Activated CD8-positive, alpha-beta T cell treated with anti-CD3 and anti-CD28 coated beads, Interleukin-2, amount 10 ng/mL, durations not matched to agents 7 days and 5 days (primary cell): ENCODE measurements at places on chromosomes 13 and 19. TPM values are rescaled to one million over a fixed set of nuclear protein-coding genes. Genes with fewer than 3 reads are reported as not detected.

The CDX2 gene
- total RNA-seq, result not detected

The EXOC3L2 gene
- total RNA-seq, result not detected

GRCh38 chr19:19495614-19496603 is 19.4 kb downstream of the TSSK6 start:
- H3K4me1 ChIP-seq, result peaks cover 8% of the 10 kb centered on the region
- H3K4me3 ChIP-seq, result no peak overlapping the region
- no peaks in the 10 kb centered on the region for H3K27me3 ChIP-seq
- H3K36me3 ChIP-seq, result peaks cover 61% of the 10 kb centered on the region

GRCh38 chr19:30227661-30228112 is 144.5 kb upstream of the ZNF536 start:
- H3K4me3 ChIP-seq, result peak overlapping the region; percentile 75
- H3K27me3 ChIP-seq, result peaks cover 72% of the 10 kb centered on the region
- peaks cover 31% of the 10 kb centered on the region for H3K4me1 ChIP-seq
- H3K36me3 ChIP-seq, result peaks cover 8% of the 10 kb centered on the region

- no peak for DNase-seq
- peaks cover 45% of the 10 kb centered on the region for H3K4me1 ChIP-seq
Measured at GRCh38 chr19:43776286-43776685, 4.5 kb downstream of the KCNN4 start.

DNA sequence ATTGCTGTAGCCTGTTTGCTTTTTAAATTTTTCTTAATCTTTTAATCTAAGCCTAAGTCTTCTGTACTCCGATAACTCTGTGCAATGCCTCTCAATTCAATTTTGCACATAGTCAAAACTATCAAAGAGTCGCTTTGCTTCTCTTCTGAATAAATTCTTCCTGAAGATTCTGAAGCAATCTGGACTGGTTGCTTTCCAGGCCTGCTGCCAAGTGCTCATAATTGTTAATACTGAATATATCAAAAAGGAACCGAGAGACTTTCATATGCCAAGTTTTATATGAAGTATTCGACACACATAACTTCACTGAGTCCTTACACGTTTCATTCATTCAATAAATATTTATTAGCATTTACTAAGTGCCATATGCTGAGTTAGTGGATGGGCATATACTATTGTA is 91.3 kb downstream of the EDNRB start:
- no peaks in the 10 kb centered on the region for H3K4me1 ChIP-seq
- DNase-seq, result no peak
- no peaks in the 10 kb centered on the region for H3K36me3 ChIP-seq
